ENCODE measurements at places on chromosomes 7 and 10.

DNA sequence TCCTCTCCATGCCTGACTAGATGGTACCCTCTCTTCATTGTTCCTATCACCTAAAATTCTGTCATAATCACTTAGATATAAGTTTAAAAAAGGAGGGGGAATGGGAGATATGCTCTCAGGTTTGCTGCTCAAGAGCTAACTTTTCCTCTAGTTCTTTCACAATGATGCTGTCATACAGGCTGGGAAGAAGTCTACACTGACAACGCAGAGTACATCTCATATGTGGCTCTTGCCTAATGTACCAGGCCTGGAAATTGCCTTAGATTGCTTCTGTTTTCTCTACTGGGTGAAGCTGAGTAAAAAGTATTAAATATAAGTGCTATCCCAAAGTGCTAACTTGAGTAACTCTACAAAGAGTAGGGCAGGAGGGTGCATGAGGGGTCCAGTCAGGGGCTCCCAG, 43.8 kb upstream of the BET1 start:
- DNase-seq = no peak

DNA sequence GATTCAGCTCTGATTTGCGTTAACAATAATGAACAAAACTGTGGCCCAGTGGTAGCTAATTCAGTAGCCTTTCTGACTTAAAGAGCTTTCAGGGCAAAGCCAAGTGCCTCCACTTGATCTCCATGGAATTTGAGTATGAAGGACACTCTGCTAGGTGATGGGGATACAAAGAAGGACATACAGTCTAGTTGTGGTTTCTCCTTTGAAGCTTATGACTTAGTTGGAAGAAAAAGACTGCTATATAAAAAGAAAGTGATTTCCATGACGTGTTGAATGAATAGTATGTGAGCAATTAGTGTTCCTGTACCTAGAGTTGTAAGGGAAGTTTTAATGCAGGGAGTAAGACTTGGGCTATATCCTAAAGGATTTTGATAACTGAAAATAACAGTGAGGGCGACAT, 8.3 kb downstream of the PDCD4 start:
- DNase-seq = no peak

DNA sequence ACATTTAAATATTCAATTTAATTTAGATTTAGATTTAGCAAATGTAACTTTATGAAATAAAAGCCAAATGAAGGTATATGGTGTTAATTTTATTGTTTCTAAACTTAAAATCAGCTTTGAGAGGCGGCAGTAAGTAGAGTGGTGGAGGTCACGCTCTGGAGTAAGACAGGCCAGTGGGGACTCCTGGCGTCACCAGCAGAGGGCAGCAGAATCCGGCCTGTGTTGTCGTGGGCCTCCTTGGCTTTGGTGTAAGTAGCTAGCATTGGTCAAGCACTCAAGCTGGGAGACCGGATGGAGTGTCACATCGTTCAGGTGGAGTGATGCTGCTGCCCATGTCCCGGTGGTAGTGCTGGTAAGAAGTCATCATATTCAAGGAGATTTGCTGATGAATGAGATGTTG, 98.7 kb upstream of the DNAJB6 start:
- DNase-seq = no peak

- no peak for DNase-seq
Measured at GRCh38 chr10:88271761-88272543, 311.2 kb downstream of the RNLS start.

GRCh38 chr10:123129618-123130271, 6.0 kb upstream of the HMX3 start:
- no peak for DNase-seq

- DNase-seq = no peak
Measured at GRCh38 chr10:76085002-76085816, 653.8 kb downstream of the LRMDA start.

- no peak for DNase-seq
Measured at GRCh38 chr7:781186-781849, 51.0 kb upstream of the SUN1 start.

DNA sequence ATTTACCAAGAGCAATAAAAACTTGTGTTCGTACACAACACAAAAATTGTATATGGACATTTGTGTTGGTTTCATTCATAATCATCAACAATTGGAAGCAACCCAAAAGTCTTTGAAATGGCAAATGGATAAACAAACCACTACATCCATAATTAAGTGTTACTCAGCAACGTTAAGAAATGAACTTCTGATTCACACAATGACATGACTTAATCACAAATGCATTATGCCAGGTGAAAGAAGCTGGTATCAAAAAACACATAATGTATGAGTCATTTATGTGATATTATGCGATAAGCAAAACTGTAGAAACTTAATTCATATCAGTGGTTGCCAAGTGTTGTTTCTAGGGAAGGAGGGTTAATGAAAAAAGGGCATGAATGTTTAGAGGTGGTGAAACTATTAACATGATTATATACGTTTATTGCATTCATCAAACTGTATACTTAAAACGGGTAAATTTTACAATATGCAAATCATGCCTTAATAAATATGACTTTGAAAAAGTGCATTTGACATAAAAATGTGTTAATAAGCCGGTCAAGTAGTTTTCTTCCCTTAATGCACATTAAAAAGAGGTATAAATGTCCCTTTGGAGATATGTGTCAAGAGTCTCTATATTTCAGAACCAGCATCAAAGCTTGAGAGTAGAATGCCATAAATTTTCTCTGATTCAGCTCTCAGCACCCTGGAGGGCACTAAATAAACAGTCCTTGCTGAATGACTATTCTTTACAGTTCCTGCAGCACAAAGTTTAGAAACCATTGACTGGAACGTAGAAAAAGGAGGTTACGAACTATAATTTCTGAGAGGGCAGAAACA, 84.8 kb upstream of the GRM3 start:
- no peak for DNase-seq

- no peak for DNase-seq
Measured at GRCh38 chr7:74258639-74259038, 4.4 kb upstream of the RFC2 start.

- DNase-seq = no peak
Measured at GRCh38 chr7:43768887-43769272, 10.4 kb downstream of the BLVRA start.

DNA sequence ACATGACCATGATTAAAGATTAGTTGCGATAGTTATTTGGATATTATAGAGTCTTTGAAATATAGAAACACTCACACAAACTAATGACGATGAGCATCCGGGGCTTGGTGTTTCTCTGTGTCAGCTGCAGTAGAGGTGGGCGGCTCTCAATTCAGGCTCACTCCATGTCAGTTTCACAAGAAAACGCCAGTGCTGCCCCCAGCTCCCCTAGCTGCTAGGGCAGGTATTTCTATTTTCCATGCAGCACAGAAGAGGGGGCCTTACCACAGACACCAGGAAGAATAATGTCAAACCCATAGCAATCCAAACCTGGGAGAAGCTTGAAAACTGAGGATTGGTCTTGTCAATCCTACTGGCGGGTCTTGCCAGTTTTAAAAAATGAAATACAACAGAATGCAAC, 197.1 kb downstream of the PHTF2 start:
- no peak for DNase-seq

GRCh38 chr7:100219271-100219737, 445 bp upstream of the PVRIG start:
- DNase-seq = peak; percentile 41

- DNase-seq = no peak
Measured at GRCh38 chr10:5927306-5927705, 37.3 kb downstream of the FBH1 start.

GRCh38 chr10:102152545-102152890, 329 bp downstream of the NOLC1 start:
- DNase-seq = peak; percentile 60

DNA sequence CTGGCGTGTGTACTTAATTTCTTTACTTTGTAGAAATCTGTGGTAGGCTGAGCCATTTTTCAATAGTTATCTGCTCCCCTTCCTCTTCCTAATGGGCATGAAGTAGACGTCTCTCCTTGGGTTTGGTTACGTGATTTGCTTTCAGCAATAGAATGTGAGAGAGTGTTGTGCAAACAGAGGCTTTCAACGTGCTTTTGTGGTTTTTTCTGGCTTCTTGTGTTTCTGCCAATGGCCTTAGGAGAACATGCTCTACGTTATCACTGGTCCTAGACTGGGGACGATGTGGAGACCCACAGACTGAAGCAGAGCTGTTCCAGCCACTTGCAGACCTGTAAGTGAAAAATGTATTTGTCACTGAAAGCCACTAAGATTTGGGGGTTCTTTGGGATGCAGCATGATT, 107.2 kb upstream of the NPTX2 start:
- DNase-seq = no peak

- DNase-seq = no peak
Measured at GRCh38 chr10:12811826-12812225, 189.7 kb downstream of the CCDC3 start.

DNA sequence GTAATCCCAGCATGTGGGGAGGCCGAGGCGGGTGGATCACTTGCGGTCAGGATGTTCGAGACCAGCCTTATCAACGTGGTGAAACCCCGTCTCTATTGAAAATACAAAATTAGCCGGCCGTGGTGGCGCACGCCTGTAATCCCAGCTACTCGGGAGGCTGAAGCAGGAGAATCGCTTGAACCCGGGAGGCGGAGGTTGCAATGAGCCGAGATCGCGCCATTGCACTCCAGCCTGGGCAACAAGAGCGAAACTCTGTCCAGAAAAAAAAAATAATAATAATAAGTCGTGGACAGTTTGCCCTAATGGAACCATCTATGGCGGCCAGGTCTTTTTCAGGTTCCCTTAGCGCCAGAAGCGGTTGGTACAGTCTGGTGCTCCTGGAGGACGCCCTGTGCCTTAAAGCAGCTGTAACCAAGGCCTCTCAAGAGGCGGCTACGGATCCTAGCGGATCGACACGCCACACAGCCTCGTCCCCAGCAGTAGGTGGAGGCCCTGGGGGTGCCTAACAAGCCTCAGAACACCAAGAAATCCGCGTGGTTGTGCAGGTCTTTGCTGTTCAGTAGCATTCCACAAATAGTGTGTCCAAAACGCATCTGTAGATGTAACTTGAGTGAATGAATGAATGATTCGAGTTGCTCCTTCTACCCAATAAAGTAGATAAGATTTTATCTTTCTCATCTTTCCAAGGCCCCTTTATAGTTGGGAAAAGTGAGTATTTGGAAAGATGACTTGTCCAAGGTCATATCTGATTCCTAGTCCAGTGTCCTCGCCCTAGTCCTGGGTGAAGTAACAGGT, 982 bp downstream of the PGAM1 start:
- no peak for DNase-seq

- no peak for DNase-seq
Measured at GRCh38 chr10:126634911-126635310, 35.6 kb downstream of the C10orf90 start.

- no peak for DNase-seq
Measured at GRCh38 chr7:17269341-17270221, 28.9 kb upstream of the AHR start.

- no peak for DNase-seq
Measured at GRCh38 chr7:129702316-129702715, 90.8 kb downstream of the NRF1 start.

GRCh38 chr10:71597821-71598498, 121.6 kb downstream of the C10orf105 start:
- DNase-seq = no peak

DNA sequence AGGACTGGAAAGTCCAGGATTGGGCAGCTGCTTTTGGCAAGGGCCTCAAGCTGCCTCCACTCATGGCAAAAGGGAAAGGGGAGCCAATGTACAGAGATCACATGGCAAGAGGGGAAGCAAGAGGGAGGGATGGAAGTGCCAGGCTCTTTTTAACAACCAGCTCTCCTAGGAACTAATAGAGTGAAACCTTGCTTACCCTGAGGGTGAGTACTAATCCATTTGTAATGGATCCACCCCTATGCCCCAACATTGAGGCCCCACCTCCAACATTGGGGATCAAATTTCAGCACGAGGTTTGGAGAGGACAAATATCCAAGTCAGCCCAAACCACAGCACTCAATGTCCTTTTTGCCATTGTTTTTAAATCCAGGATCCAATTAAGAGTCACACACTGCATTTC, 12.5 kb downstream of the HABP2 start:
- no peak for DNase-seq

DNA sequence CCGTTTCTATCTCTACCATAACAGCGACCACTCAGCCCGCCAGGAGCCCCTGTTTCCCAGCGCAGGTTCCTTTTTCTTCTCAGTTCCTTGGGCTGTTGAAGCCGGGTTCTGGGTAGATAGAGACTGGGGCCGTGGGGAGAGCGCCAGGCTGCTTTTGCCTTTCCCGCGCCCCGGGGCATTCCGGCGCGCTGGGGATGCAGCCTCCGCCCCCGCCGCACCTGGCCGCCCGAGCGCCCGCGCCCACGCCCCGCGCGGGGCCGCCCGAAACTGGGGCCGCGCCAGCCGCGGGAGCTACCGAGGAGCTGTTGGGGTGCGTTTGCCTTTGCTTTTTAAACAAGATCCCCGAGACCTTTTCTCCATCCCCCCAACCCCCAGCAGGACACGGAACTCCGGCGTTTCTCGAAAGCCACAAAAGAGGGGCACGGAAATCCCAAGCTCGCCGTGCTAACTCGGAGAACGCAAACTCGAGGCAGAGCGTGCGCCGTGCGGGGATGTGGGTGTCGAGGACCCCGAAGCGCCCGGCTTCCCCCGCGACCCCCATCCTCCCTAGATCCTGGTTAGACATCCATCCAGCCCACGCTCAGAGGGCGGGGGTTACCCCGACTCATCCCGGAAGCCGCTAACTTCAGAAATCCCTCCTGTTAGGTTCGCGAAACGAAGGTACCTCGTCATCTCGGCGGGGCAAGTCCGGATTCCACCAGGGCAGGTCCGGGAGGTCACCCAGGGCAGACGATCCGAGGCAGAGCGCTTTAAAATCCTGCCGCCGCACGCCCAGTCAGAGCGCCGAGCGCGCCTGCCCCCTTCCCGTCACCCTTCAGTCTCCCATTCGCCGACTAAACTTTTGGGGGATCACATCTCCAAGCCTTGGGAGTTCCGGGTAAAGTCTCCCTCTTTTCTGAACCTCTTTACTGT, 1.0 kb downstream of the GRM8 start:
- no peak for DNase-seq

- DNase-seq = no peak
Measured at GRCh38 chr10:128025437-128025836, 100.8 kb downstream of the MKI67 start.
